ENCODE measurements at places on chromosomes 5 and 9.

DNA sequence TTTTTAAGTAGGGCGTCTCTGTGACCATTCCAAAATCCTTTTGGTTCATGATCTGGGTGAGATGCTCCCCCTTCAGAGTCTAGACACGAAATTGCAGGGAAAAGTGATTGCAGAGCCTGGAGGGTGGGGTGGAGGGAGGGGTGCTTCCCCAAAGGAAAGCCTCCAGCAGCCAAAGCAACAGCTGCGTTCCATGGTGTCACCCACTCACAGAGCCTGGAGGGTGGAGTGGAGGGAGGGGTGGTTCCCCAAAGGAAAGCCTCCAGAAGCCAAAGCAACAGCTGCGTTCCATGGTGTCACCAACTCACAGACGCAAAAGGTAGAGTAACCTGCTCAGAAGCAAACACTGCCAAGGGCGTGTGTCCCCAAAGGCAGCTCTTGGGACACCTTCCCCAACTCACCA lies 22.6 kb downstream of the SLC6A18 start:
- DNase-seq = no peak

DNA sequence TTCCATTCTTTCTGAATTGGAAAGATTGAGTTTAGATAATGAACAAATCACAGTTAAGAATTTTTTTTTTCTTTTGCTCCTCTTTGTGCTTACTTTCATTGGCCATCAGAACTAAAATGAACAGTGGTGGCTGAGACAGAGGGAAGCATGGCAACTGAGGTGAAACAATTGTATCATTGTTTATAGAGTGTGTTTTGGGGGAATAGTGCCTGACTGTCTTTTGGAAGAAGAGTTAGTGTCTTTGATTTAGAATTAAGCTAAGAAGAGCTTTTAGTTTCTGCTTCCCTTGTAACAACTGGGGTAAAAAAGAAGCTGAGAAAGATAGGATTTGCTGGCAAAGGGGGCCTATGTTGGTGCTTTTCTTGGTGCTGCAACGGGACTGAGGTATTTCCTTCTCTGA lies 24.0 kb downstream of the HSD17B4 start:
- no peak for DNase-seq

DNA sequence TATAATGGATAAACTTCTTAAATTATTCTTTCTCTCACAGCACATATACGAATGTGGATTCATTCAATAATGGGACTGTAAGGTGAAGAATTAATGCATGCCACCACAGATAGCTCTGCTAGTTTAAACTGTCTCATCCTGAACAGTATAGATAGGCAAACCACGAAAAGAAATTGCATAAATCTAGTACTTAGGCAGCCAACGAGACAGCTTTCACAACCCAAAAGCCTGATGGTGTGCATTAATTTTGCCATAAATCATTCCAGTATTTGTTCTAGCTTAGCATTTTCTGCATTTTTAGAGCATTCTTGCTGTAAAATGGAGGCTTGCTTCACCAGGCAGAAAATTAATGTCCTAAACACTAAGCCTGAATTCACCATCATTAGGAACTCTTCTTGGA lies 834.2 kb upstream of the DMAC1 start:
- DNase-seq = no peak

DNA sequence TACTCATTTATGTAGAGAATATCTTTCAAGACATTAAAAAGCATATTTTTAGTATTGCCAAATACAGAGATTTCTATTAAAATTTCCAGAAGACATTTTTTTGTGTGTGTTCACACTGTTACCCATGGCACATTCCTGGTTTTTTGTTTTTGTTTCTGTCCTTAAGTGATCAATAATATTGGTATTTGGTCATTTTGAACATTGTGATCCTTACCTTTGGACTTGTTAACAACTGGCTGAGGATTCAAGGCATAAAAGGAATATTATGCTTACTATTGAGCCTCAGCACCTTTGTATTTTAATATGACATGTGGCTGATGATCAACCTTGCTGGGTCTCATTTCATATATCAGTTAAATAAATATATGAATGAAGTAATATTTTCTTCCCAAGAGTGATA lies 41.9 kb downstream of the ITGA1 start:
- DNase-seq = no peak

DNA sequence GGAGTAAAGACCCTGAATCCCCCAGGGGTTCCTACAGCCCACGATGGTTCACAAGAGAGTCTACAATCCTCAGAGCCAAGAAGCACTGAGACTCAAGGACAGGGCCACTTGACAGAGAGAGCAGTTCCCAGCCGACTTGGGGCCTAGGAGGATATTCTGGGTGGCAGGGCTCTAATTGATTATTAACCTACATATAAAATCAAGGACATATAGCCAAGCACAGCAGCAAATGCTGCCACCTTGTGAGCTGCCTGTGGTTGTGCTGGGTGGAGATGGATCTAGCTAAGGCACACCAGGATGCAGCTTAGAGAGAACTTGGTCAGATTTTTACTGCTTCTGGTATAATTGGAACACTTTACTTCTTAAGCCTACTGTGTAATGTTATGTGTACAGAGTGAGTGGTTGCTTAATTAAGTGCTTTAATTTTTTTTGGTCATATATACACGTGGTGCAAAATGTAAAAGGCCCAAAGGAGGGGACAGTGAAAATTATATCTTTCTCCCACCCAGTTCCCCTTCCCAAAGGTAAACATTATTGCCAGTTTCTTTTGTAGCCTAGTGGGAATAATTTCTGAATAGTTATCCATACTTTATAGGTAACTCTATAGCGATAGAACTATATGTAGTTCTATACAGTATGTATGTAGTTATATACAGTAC lies 78.8 kb downstream of the F2RL2 start:
- no peak for DNase-seq

DNA sequence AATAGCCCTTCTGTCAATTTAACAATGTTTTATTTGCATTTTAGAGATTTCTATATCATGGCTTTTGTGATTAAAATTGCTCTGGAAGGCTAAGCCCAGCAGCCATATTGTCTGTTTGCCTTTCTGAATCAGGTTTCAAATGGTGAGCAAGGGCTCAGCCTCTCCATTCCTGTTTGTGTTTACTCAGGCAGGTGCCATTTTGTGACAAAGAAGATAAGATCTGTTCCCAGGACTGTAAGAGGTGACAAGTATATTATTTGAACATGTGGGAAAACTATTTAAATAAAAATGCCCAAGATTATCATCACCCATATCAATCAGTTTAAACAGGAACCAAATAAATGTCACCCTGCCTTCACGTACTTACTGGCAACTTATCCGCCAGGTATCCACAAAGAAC lies 641.3 kb upstream of the KLF4 start:
- no peak for DNase-seq

DNA sequence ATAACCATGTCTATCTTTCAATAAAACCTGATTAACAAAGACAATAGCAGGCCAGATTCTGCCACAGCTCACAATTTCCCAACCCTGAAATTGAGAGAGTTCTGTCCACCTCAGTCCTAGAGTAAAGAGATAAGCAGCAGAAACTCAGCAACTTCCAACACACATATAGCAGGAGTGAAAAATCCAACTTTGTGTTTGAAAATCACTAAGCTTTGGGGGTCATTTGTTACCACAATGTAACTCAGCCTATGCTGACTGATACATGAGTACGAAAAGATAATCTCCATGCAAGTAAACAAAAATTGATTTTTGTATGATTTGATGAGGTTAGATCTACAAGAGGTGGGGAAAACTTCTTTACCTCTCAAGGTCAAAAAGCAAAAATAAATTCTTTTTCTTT lies 231.0 kb upstream of the DAPK1 start:
- DNase-seq = no peak

GRCh38 chr5:17966640-17967402 lies 332.6 kb downstream of the TAF11L14 start:
- DNase-seq = no peak

- DNase-seq = no peak
Measured at GRCh38 chr5:42840269-42840668, 28.6 kb upstream of the SELENOP start.

DNA sequence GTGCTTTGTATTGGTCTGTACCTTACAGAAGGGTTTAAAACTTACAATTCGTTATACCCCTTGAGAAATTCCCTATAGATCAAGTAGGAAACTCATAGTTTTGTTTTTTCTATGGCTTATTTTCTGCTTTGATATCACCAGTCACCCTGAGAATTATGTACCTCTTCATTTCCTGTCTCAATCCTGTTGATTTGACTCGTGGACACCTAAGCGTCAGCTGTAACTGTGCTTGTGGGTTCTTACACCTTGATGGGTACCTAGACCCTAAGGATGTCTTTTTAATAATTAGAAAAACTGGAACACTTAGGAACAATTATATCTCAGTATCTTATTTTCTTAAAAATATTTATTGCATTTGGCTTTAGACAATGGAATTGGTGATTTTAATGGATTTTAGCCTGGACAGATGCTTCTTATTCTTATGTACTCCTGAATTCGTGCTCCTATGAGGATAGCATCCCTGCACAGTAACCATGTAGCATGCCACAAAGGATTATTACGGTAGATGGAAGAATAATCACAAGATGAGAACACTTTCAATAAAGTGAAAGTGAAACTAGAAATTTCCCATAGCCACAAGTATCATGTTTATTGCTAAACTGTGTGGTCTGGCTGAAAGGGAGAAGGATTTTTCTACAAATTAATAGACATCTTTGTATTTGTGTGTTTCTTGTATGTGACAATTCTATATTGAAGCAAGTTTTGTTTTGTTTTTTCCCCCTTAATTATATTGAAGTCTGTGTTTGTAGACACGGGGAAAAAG lies 1920.3 kb upstream of the WWC1 start:
- DNase-seq = no peak

DNA sequence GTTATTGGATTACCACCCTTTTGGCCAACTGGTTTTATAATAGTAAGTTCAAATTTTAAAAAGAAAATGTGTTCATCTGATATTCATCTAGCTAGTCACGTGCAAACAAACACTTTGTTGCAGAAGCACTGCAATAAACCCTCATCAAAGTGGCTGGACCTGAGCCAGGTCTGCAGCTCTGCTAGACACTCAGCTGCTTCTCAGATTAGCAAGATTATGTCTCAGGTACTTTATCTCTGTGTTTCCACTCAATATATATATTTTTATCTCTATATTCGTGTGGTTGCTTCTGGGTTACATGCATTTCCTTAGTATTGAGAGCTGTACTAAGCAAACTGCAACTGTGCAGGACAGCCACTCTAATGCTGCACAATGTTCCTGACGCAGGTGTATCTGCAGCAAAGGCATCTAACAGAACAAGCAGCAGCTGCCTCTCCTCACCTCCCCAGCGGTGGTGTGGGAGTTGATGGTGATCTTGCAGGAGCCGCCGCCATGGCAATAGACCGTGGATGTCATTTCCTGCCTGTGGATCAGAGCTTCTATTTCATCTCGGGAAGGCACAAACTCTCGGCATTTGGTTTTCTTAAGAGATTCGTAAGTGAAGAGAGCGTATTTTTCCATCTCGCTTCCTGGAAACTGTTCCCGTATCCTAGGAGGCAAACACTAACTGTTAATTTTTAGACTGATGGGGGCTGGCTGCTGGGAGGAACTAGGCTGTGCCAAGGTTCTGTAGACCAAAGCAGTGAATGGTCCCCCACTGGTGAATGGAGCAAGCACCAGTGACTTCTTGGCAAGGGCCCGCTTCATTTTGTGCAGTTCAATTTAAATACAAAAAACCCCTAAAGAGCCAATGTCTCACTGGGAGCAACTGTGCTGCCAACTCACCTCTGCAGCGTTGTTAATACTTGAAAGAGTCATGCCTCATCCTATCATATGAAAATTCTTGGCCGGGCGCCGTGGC lies 56.7 kb upstream of the RETREG1 start:
- no peak for DNase-seq

GRCh38 chr5:150288791-150289190 lies 782 bp downstream of the CAMK2A start:
- no peak for DNase-seq

DNA sequence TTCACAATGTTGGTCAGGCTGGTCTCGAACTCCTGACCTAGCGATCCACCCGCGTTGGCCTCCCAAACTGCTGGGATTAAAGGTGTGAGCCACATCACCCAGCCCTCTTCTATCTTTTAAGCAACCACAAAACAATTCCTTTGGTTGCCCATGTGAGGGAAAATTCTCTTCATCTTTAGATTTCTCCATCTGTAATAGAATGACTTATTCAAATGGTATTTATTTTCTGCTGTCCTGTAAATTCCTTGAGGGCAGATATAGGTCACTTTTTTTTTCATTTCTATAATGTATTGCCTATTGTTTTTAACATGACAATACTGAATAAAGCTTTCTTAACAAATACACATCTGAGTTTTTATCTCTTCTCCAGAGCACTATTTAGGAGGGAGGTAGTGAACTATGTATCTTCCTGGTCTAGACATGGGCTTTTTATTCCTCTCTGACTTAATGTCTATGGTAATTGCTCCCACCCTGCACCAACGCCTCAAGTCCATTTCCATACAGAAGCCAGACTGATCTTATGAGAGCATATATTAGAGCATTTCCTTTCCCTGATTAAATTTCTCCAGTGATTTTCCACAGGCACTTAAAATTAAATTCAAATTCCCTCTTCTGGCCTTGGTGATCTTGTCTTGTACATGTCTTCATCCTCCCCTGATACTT lies 595.6 kb downstream of the CAAP1 start:
- DNase-seq = no peak

- DNase-seq = no peak
Measured at GRCh38 chr9:118183576-118183975, 479.4 kb downstream of the TLR4 start.

- no peak for DNase-seq
Measured at GRCh38 chr5:149172261-149172660, 31.0 kb downstream of the ABLIM3 start.

DNA sequence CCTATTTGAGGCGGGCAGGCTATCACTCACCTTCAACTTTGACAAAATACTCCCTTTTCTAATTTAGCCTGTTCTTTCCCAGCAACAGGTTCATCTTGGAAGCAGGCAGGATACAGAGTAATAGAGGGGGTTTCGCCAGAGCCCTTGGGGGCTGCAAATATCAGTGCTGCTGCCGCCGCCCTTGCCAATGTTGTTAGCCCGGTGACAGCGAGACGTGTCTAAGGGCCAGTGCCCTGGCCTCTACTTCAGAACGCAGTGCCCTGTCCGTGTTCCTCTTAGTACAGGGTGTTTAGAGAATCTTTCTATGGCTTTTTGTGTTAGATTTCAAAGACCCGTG lies 703 bp downstream of the FAM120AOS start:
- no peak for DNase-seq

- DNase-seq = no peak
Measured at GRCh38 chr5:26205121-26205520, 833.3 kb downstream of the CDH9 start.

DNA sequence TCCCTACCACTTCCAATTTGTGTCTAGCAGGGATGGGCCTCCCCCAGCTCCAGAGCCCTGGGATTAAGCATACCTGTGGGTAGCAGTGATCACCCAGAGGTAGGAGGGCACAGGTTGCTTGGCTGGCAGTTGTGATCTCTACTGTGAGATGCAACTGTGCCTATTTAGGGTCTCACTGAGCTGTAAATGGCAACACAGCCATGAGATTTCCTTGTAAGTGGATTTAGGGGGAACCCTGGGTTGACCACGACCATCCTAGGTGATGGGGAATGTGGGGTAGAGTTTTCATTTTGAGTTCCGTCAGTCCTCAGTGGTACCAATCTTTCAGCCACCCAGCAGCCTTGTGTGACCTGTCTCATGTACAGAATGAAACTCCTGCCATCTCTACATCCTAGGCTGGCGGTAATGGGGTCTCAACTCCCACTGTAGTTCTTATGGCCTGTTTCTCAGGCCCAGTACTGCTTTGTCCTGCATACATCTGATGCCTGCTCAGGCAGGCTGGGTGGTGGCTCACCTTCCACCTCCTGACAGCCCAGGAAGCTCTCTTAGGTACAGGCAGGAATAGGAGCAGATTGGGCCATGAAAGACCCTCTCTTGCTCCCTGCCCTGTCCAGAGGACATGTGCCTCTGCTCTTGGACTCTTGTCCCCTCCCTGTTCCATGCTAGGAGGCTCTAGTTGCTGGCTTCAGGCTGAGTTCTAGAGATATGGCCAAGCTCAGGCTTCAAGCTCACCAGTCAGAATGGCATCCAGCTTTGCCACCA lies 8.1 kb downstream of the HNRNPAB start:
- DNase-seq = no peak

Measured in iPS DF 19.7 (cell line).